ENCODE measurements at places on chromosomes 4 and X.

DNA sequence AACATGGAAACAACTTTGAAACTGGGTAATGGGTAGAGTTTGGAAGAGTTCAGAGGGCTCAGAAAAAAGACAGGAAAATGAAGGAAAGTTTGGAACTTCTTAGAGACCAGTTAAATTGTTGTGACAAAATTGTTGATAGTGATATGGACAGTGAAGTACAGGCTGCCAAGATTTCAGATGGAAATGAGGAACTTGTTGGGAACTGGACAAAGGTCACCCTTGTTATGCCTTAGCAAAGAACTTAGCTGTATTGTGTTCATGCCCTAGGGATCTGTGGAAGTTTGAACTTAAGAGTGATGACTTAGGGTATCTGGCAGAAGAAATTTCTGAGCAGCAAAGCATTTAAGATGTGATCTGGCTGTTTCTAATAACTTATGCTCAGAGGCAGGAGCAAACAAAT is 5.1 kb upstream of the ARL13A start:
- DNase-seq = no peak

DNA sequence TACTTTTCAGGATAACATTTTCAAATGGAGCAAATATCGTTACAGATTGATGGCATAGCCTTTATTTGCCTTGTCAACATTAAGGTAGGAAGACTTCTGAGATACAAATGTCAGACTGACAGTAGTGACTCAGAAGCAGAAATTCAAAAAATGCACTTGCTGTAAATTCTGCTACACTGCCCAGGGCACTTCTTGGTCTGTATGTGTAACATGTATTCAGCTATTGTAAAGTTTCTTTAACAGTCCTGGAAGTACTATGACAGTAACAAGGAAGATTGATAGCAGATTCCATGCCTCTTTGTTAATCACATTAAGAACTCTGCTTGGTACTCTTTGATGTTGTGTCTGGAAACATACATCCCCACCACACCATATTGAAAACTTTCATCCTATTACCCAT is 69.6 kb upstream of the PCDH18 start:
- no peak for DNase-seq

- DNase-seq = no peak
These were observed 56.2 kb upstream of the STIM2 start for GRCh38 chr4:26804451-26804850.

DNA sequence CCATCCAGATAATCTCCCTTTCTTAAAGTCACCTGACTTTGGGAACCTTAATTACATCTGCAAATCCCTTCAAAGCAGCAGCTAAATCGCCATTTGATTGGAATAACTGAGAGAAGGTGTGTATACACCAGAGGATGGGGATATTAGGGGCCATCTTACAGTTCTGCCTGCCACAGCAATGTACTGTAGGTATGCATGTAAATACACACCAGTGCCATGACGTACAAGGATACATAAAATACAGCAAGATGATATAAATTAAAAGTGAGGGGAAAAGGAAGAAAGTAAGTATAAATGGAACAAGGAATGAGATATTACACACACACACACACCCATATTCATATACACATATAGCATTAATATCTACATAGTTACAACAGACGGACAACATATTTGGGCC is 81.2 kb downstream of the CBR4 start:
- DNase-seq = no peak

- no peak for DNase-seq
These were observed 4.8 kb downstream of the AREG start for GRCh38 chr4:74449571-74450297.

DNA sequence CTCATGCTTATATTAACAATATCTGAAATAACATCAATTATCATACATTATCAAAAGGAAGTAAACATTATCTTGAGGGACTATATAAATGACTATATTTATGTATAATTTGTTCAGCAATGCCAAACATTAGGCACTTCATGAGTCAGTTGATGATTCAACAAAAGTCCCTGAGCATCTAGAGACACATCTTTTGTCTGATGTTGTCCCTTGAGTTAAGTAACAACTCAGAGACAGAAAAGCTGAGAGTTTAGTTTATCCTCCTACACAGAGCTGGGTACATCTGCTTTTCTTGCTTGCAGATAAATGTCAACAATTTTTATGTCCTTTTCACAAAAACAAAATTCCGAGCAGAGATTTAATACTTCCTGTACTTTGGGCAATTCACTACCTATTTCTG is 311.1 kb downstream of the INPP4B start:
- no peak for DNase-seq

GRCh38 chr4:184892999-184893398 is 67.2 kb upstream of the ACSL1 start:
- no peak for DNase-seq

- DNase-seq = no peak
These were observed 71.7 kb downstream of the FANCB start for GRCh38 chrX:14801136-14801535.

DNA sequence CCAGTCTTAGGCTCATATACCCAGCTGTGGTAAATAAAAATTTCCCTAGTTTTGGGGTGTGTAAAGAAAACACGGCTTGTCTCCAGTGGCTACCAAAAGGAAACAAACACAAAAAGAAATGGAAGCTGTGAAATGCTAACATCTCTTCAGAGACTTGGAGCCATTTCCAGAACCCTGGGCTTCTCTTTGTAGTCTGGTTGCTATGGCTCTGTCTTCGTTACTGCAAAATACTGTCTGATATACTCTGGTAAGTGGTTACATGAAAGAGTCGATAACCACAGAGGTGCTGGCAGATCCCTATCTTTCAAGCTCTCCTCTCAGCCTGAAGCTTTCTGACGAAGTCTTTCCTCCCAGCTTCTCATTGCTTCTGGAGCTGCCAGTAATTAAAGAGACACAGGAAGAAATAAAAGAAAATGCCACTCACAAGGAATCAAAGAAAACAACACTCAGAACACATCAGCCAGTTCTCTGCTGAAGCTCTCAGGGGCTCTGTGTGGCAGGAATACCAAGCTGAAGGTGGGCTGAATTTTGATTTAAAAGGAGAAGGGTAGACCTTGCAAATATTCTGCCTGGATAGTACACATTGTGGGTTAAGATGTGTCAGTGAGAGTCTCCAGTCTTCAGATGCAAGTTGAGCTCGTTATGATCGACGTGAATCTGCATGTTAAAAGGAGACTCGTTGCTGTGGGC is 107.6 kb upstream of the FAM9C start:
- no peak for DNase-seq

DNA sequence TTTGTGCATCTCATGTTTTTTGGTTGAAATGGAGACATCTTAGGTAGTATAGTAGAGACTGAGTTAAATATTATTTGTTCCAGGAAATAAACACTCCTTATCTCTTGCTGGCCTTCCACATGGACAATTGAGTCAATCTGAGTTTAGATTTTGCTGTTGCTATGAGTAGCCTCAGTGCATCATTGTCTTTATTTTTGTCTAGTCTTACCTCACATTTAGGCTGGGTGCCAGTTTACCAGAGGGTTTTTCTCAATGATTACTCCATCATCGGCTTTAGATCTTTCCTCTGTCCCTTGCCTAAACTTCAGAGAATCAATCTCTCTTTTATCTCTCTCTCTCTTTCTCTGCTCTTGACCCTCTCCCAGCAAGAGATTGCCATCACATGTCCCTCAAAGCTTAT is 73.6 kb downstream of the GABRB1 start:
- DNase-seq = no peak

DNA sequence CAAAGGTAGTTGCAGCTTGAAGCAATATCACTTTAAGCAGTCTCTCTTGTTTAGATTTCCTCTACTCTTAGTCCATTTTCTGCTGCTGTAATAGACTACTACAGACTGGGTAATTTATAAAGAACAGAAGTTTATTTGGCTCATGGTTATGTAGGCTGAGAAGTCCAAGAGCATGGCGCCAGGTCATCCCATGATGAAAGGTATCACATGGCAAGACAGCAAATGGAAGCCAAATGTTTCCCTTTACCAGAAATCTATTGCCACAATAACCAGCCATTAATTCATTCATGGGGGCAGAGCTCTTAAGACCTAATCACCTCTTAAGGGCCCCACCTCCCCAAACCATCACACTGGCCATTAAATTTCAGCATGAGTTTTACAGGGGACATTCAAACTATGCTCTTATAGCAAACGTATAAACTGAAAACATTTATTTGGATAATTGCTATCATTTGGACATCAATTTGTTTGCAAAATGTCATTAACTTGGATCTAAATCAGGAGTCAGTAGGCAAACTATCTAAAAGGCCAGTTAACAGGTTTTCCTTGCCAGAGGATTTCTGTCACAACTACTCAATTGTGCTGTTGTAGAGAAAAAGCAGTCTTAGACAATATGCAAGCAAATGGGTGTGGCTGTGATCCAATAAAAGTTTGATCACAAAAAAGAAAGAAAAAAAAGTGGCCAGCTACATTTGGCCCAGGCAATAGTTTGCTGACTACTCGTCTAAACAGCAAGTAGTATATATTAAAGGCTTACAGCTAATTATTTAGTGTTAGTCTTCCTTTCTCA is 75.7 kb upstream of the GUCY1A1 start:
- DNase-seq = no peak

GRCh38 chrX:44143061-44143602 is 169.9 kb upstream of the NDP start:
- DNase-seq = no peak

DNA sequence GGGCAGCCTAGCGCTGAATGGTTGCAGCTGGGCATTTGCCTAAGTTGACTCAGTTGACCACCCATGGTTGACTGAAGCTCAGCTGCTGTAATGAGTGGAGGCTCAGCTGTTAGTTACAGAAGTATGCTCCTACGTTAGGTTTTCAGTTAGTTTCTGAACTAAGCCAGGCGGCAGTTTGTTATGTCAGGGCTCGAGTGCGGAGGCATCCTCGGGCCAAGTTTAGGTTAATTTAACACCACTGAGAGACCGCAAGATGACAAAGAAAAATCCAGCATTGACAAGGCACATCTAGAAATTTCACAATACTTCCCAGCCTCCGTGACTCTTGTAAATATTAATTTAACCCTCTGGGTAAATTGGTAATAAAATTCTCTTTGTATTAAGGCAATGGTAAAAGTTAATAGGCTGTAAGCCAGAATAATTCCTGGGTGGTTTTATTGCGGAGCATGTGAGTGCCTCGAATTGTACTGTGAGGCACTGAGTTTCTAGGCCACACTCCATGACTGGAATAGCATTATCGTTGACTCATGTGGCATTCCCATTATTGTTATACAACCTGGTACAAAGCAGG is 33.1 kb upstream of the CDKN2AIP start:
- DNase-seq = no peak

GRCh38 chrX:150954951-150955350 is 28.2 kb upstream of the HMGB3 start:
- no peak for DNase-seq

GRCh38 chr4:119906277-119906676 is 160.4 kb downstream of the MAD2L1 start:
- no peak for DNase-seq

DNA sequence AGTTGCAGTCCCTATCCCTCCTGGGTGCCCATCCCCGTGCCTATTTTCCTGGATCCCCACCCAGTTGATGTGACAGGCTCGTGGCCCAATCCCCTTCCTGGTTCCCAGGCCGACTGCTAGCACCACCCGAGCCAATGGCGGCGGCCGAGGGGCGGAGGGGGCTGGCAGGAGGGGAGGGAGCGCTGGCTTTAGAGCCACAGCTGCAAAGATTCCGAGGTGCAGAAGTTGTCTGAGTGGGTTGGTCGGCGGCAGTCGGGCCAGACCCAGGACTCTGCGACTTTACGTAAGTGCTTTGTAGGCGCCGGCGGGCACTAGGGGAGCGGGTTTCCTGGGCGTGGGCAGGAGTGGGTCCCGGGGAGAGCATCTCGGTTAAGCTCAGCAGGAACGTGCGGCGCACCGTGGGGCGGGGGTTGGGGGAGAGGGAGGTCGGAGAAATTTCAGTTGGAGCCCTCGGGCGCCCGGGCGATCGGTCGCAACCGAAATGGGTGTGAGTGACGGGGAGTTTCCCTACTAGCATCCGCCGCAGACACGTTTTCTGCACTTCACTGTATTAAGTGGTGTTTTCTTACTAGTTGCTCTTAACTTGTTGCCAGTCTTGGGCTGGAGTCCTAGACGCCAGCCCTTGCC is at the start of gene PLS3:
Gene PLS3, plus strand, starts transcription at position 197 of the 627 bp plus-strand sequence. CDS start 49,077 bp downstream, outside the sequence.
- DNase-seq = no peak

DNA sequence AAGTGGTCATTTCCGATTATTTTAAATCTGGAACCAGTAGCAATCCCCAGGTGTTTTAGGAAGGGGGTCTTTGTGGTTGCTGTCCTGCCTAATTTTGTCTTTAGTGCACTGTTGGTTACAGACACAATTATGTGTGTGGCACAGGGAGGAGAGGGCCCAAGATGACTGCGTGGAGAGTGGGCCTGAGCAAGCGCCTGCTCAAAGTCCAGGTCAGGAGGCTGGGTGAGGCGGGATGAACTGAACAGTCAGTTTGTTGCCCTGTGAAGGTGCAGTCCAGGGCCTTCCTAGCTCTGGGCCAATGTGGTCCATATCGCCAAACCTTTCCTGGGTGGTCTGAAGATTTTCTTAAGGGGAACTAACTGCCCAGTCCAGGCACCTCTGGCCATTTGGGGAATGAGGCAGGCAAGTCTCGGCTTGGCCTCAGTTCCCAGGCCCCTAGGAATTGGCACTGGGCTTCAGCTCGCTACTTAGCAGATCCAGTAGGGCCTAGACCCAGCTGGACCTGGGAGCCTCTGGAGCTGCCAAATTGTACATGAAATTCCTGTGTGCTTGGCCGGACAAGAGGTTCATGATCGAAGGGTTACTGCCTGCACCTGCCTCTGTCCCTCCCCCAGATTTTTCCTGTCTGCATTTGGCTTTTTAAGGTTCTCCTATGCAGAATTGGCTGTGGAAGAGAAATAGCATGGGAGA is 47.6 kb downstream of the ANAPC4 start:
- DNase-seq = no peak

DNA sequence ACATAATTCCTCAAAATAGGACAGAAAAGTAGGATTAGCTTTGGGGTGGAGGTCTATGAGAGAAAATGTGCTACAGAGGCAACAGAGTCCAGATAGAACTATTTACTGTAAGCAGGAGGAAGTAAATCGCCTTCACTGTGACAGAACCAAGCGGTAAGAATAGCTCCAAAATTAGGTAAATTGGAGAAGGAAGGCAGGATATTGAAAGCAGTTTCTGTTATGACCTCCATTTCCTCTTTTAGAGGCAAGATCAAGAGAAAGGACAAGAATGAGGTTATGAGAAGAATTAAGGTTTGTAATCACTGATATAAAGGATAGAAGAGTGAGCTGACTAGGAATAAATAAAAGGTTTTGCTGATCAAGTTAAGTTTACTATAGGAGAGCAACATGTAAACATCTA is 44.1 kb upstream of the NEUROG2 start:
- no peak for DNase-seq

- no peak for DNase-seq
These were observed 4.2 kb downstream of the TMSB4X start for GRCh38 chrX:12979026-12979607.

- no peak for DNase-seq
These were observed 33.6 kb upstream of the JAKMIP1 start for GRCh38 chr4:6233929-6234328.

GRCh38 chrX:115894087-115894486 is 276.5 kb upstream of the AGTR2 start:
- DNase-seq = no peak

DNA sequence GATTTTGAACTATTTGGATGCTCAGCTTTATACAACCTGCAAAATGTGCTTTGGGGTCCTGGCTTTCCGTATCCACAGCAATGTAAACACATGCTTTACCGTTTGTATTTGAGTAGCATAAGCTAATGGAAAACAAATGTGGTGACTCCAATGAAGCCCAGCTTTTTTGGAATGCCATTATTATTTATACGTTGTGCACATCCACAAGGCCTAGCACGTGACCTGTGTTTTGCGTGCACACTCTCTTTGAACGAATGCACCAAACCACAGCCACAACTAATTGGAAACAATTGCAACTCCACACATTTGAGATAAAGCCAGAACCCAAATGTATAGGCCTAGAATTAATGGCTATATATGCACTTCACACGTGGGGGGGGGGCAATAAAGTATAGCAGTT is 189.5 kb upstream of the GPC4 start:
- no peak for DNase-seq
